Activated B cell treated with CpG ODN at 0.5 μM for 24 hours (primary cell): ENCODE measurements at places on chromosomes 7 and 10.

DNA sequence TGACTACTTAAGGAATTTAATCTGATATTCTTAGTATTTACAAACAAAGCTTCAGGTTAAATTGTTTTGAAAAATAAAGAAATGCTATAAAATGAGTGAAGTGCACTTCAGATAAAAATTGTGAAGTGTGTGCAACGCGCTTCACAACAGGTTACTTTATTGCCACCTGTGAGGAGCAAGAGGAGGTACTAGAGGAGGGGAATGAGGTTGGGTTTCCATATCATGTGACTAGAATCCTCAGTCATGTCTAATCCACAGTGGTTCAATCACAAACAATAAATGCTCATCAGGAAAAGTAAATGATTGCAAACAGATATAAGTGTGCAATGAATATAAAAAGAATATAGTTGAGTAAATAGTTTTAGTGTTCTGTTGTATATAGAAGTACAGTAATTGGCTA lies 34.5 kb upstream of the CD36 start:
- H3K4me3 ChIP-seq = no peak overlapping the region
- no peaks in the 10 kb centered on the region for H3K27me3 ChIP-seq
- no peak overlapping the region for H3K27ac ChIP-seq
- no peak for DNase-seq
- H3K4me1 ChIP-seq = no peaks in the 10 kb centered on the region

DNA sequence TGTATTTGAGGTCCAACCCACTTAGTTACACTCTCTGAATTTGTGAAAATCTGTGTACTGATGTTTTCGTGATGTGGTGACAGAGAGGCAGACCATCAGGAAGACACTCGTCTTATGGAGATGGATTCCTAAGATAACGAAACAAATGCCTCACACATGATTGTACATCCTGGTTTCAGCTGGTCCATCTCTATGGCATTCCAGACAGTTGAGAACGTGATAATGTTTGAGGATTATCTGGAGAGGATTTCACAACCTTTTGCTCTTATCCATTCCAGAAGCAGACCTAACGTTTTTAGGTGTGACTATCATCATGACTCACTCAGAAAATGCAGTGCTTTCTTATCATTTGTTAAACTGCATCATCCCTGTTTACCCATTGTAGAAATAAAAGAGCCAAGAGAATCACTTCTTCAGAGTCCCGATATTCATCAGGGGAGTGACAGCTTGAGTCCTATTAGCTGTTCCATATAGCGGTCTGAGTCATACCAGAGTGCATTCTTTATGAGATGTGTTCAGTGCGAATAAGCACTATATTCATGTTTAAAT lies 74.5 kb downstream of the BMPER start:
- no peaks in the 10 kb centered on the region for H3K36me3 ChIP-seq
- no peak overlapping the region for H3K27ac ChIP-seq
- no peak overlapping the region for H3K4me3 ChIP-seq
- no peaks in the 10 kb centered on the region for H3K27me3 ChIP-seq
- no peaks in the 10 kb centered on the region for H3K4me1 ChIP-seq

DNA sequence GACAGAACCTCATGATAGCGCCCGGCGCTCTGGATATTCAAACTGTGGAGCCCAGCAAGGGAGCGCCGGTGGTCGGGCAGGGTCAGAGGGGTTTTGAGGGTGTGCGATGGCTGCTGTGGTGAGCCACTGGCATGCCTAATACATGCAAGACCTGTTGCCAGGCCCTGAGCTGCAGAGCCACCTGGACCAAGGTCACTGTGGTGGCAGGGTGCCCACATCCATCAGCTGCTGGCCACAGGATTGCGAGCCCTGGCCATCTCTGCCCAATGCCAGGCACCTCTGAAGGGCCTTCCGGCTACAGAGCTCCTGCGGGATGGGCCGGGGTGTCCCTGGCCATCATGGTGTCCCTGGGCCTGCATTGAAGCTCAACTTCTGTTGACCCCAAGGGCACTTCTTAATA lies 123.0 kb upstream of the TNRC18 start:
- H3K36me3 ChIP-seq = no peaks in the 10 kb centered on the region
- H3K27me3 ChIP-seq = no peaks in the 10 kb centered on the region
- no peak for DNase-seq
- no peak overlapping the region for H3K4me3 ChIP-seq
- H3K4me1 ChIP-seq = peaks cover 10% of the 10 kb centered on the region
- H3K27ac ChIP-seq = no peak overlapping the region

- no peak overlapping the region for H3K27ac ChIP-seq
- no peaks in the 10 kb centered on the region for H3K27me3 ChIP-seq
- no peaks in the 10 kb centered on the region for H3K36me3 ChIP-seq
- no peak overlapping the region for H3K4me3 ChIP-seq
Measured at GRCh38 chr10:44576702-44577191, 191.8 kb upstream of the CXCL12 start.

DNA sequence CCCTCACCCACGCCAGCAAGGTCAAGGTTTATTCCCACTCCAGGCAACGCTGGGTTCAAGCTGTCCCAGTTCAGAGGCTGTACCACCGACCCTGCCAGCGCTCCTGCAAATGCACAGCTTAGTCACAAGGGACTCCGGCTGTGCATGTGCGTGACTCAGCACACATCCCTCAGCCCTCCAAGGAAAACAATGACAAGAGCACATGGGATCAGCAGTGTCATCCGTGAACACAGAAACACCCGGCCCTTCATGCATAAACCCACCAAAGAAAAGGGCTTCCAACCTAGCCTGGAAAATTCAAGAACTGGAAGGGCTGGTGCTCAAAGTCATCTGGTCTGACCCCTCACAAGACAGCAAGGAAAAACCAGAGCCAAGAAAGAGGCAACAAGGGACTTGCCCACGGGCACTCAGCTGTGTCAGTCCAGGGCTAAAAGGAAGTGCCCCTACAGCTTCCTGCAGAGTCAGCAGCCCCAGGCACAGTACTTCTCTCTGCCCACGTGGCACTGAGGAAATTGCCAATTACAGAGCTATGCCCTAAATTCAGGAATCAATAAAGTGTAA lies 106.1 kb downstream of the KCNMA1 start:
- no peak overlapping the region for H3K27ac ChIP-seq
- DNase-seq = no peak
- peak overlapping the region; percentile 17 for H3K4me3 ChIP-seq

- no peak overlapping the region for H3K27ac ChIP-seq
- H3K27me3 ChIP-seq = peaks cover 9% of the 10 kb centered on the region
- H3K4me1 ChIP-seq = peaks cover 41% of the 10 kb centered on the region
- peaks cover 3% of the 10 kb centered on the region for H3K36me3 ChIP-seq
- DNase-seq = no peak
Measured at GRCh38 chr7:1055956-1056784, 11.8 kb downstream of the GPR146 start.

DNA sequence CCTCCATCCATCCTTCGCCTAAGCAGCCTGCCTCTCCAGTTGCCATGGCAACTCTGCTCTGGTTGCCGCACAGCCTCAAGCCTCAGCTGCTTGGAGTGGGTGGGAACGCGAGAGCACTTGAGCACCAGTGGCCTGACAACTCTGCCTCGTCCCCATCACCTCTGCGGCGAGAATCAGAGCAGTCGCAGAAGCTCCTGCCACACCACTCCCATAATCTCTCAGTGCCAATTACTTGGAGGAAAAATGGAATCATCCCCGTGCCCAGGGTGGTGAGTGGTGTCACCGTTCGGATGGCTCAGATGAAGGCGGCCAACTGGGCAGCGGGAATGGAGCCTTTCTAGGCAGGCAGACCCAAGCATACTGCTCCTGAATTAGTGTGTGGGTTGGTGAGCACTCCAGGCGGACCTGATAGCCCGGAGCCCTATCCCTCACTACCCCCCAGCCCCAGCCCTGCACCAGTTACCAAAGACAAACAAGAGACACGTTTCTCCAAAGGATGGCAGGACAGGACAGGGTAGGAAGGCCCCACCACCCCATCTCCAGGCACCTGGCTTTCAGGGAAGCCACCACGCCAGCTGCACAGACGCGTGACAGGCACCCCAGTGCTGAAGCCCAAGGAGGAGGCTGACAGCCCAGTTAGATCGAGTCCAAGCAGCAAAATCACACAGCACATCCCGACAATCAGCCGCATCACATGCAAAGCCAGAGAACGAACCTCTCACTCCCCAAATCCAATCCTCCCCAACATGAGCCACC lies 335.4 kb downstream of the PTPRN2 start:
- H3K4me1 ChIP-seq = no peaks in the 10 kb centered on the region
- no peak overlapping the region for H3K4me3 ChIP-seq
- no peak overlapping the region for H3K27ac ChIP-seq
- no peaks in the 10 kb centered on the region for H3K36me3 ChIP-seq
- no peaks in the 10 kb centered on the region for H3K27me3 ChIP-seq

- H3K4me1 ChIP-seq = peaks cover 9% of the 10 kb centered on the region
- no peaks in the 10 kb centered on the region for H3K36me3 ChIP-seq
- DNase-seq = no peak
- H3K27ac ChIP-seq = peak overlapping the region; percentile 61
- peak overlapping the region; percentile 77 for H3K4me3 ChIP-seq
- peaks cover 4% of the 10 kb centered on the region for H3K27me3 ChIP-seq
Measured at GRCh38 chr10:25820874-25821273, 113.2 kb upstream of the MYO3A start.

DNA sequence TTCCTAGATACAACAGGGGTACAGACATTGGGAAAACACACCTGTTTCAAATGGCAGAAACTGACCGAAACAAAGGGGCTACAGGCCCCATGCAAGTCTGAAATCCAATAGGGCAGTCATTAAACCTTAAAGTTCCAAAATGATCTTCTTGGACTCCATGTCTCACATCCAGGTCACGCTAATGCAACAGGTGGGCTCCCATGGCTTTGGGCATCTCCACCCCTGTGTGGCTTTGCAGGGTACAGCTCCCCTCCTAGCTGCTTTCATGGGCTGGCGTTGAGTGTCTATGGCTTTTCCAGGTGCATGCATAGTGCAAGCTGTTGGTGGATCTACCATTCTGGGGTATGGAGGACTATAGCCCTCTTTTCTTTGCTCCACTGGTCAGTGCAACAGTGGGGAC lies 248.1 kb upstream of the RHOBTB1 start:
- H3K4me1 ChIP-seq = no peaks in the 10 kb centered on the region
- peaks cover 7% of the 10 kb centered on the region for H3K27me3 ChIP-seq
- no peak overlapping the region for H3K4me3 ChIP-seq
- DNase-seq = no peak

DNA sequence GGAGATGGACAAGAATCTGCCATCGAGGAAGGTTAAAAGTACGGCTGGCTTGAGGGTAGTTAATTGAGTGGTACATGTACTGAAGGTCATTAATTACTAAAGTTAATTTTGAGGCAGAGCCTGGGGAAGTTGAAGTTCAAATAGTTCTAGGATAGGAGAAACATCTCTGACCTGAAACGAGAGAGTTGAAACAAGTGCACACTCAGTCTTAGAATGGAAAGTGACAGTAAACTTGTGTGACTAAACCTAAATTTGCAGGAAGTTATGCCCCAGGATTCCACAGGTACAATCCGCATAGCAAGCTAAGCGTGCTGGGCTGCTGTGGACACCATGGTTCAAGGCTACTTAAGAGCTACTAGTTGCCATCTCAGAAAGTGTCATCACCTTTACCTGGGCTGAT lies 209.9 kb downstream of the CHCHD3 start:
- H3K4me3 ChIP-seq = no peak overlapping the region
- no peaks in the 10 kb centered on the region for H3K27me3 ChIP-seq
- no peak for DNase-seq
- H3K36me3 ChIP-seq = peaks cover 12% of the 10 kb centered on the region
- no peak overlapping the region for H3K27ac ChIP-seq
- peaks cover 20% of the 10 kb centered on the region for H3K4me1 ChIP-seq

DNA sequence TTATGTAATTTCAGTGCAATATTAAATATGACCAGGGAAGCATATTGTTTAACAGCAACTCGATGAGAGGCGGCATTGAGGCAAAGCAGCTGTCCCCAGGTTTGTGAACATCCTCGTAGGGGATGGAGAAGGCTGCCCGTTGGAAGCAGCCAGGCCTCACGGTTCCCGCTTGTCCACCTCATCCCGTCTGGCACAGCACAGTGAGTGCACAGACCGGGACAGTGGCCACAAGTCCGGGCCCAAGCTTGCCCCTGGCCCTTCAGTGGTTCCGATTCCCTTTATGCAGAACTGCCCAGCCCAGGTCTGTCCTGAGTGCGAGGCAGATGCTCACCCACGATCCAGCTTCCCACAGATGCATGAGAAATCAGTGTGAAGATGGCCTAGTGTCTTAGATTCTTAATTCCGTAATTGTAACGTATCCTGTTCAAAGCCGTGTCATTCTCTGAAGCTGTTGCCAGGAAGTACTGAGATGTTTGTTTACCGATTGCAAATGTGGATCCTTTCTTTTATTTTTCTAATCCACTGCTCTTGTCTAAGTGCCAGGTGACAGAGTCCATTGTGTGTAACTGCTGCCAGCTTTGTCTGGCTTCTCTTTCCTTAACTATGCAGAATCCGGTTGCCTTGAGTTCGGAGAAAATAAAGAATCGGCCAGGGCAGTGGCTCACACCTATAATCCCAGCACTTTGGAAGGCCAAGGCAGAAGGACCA lies 35.5 kb downstream of the PFKP start:
- H3K36me3 ChIP-seq = peaks cover 74% of the 10 kb centered on the region
- H3K4me1 ChIP-seq = no peaks in the 10 kb centered on the region
- no peak overlapping the region for H3K4me3 ChIP-seq
- H3K27me3 ChIP-seq = no peaks in the 10 kb centered on the region
- no peak overlapping the region for H3K27ac ChIP-seq

DNA sequence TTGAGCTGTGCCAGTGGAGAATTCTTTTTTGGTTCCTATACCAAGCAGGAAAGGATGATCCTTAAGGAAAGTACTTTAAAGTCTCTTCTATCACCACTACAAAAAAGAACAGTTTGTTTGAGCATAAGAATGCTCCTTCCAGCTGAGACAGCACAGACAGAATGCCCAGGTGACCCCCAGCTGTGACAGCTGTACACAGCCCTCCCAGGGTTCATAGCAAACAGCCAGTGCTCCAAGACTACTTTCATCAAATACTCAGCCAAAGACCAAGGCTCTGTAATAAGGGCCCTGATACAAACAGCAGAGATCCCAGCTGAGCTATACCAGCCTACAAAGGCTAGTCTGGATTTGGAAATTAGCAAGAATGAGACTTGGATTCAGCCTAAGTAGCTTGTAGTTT lies 65.7 kb downstream of the NXPH1 start:
- no peak overlapping the region for H3K27ac ChIP-seq
- no peaks in the 10 kb centered on the region for H3K4me1 ChIP-seq
- no peaks in the 10 kb centered on the region for H3K36me3 ChIP-seq
- no peaks in the 10 kb centered on the region for H3K27me3 ChIP-seq
- no peak for DNase-seq

DNA sequence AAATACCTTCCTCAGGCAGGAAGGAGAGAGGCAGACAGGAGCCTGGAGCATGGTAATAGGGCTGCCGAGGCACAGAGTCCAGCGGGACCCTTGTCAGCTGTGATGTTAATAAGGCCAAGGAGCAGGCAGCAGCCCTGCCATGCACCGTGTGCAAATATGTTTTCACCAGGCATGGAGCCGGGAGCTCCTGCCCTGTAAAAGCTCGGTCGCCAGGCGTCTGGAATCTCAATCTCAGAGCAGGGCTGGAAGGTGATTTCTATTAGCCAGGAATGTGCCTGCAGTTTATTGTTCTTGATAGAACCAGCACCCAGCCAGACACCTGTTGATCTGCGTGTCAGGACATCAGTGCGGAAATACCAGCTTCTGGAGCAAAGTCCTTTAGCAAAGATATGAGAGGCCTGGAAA lies 469.8 kb downstream of the GLRX3 start:
- no peaks in the 10 kb centered on the region for H3K4me1 ChIP-seq
- H3K27me3 ChIP-seq = no peaks in the 10 kb centered on the region
- DNase-seq = no peak
- H3K4me3 ChIP-seq = no peak overlapping the region
- no peaks in the 10 kb centered on the region for H3K36me3 ChIP-seq
